ENCODE measurements at places on chromosomes 11 and 22.

DNA sequence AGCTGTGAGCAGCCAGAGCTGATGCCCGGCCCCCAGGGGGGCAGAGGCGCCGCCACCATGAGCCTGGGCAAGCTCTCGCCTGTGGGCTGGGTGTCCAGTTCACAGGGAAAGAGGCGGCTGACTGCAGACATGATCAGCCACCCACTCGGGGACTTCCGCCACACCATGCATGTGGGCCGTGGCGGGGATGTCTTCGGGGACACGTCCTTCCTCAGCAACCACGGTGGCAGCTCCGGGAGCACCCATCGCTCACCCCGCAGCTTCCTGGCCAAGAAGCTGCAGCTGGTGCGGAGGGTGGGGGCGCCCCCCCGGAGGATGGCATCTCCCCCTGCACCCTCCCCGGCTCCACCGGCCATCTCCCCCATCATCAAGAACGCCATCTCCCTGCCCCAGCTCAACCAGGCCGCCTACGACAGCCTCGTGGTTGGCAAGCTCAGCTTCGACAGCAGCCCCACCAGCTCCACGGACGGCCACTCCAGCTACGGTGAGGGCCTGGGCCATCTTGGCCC is 6.1 kb downstream of the CDC42EP1 start:
- DNase-seq: peak; percentile 64

- DNase-seq: peak; percentile 67
These were observed 1.2 kb upstream of the ZFP91 start for GRCh38 chr11:58577555-58578135.

DNA sequence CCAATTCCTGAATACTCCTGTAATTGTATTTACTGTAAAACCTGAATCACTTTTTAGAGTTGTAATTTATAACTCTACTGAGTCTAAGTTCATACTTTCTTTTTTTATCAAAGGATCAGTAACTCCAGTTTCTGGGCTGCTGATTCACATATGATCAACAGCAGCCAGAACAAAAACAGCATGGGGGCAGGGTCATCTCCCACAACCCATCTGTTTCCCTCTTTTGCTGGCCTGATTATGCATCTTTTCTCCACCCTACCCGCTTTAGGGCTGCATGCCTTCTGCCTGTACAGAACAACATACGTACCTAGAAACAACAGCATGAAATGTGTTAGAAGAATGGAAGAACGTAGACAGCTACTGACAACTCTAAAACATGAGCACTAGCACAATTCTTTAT is 76.0 kb downstream of the MRTFA start:
- no peak for DNase-seq

DNA sequence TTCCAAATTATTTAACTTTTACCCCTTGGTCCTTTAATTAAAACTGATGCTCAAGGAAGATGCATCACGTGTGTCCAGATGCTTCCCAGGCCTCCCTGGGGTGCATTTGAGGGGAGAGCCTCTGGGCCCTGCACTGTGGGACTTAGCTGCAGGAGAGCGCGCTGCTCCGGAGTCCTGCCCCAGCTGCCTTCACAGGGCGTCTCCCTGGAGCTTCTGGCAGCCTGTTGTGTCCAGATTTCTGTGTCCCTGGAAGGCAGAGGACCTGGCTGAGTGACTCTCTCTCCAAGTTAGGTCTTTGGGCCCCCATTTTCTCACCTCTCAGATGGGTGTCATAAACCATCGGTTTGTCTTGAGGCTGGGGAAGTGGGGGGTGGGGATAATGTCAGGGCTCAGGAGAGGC is 3.0 kb downstream of the ARHGAP8 start:
- no peak for DNase-seq

GRCh38 chr11:128389461-128389976 is 197.8 kb downstream of the ETS1 start:
- DNase-seq: no peak

DNA sequence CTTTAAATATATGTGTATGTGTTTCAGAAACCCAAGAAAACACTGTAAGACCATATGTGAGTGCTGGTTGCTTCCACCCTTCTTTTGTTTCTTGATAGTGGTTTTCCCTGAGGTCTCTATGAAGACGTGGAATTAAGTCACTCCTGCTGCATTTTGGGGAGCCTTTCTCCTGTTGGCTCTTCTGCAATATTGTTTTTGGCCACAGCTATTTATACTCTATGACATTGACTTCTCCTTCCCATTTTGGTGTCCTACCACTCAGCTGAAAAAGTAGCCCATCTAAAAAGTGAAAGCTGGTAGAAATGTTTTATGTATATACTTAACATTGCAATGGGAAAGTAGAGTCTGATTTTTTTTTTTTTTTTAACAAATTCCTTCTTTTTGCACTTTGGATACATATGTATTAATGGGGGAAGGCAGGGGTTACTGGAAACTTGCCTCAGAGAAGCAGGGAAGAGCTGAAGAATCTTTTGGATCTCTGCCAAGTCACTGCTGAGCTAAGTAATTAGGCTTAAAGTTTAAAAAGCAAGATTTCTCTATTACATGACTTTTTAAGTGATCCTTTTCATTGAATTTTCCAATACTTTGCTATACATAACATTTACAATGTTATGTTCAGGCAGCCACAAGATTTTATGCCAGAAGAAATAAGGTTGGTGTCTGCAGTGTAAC is 1.8 kb downstream of the TTC17 start:
- no peak for DNase-seq

GRCh38 chr11:68527585-68527984 is 67.0 kb downstream of the PPP6R3 start:
- DNase-seq: no peak

DNA sequence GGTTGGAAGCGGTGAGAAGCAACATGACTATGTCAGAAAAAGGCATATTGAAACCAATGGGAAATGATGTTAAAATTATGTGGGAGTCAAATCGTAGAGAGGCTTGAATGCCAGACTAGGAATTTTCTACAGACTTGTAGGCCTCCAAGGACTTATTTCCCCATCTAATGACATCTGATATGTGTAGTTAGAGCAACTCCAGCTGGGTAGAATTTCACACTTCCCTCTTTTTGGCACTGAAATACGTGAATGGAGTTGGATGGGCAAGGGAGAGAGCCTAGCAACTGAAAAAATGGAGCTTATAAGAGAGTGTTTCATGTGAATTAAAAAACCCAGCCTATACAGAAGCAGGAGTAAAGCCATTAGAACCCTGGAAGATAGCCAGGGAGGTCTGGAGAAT is 304.2 kb downstream of the INSC start:
- DNase-seq: no peak

Measured in CD4-positive, alpha-beta T cell (primary cell).